ENCODE measurements at places on chromosomes 7 and 10. TPM values are rescaled to one million over a fixed set of nuclear protein-coding genes. Genes with fewer than 3 reads are reported as not detected.

DNA sequence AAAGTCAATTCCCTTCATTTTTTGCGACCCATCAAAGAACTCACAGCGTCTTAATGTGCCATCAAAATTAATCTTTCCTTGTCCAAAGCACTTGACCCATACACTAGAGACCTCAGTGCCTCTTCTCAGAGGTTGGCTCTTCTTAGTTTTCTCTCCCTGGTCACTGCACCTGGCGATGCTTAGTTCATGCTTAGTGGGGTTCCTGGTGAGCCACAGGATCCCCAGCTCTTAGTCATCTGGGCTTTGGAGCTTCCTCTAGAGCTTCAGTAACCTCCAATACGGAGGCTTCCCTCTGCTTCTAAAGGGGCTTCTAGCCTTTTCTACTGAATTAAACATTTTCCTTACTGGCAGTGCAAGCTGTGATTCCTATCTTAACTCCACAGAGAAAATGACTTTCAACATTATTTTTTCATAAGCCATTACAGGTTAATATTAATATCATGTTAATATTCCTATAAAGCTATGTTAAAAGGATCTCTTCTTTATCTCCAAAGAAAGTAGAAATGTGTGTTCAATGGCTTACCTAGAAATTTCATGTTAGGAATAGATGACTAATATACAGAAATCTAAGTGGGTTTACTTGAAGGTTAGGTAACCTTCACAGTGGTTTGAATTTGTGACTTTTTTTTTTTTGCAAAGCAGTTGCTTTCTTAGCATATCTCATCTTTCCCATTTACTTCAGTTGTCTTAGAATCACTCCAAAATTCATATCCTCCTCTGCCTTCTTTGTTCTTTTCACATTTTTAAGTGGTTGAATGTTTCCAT, 295.2 kb downstream of the CAMK1D start:
- DNase-seq: no peak

GRCh38 chr10:129660569-129660968, 193.5 kb downstream of the MGMT start:
- no peak for DNase-seq

DNA sequence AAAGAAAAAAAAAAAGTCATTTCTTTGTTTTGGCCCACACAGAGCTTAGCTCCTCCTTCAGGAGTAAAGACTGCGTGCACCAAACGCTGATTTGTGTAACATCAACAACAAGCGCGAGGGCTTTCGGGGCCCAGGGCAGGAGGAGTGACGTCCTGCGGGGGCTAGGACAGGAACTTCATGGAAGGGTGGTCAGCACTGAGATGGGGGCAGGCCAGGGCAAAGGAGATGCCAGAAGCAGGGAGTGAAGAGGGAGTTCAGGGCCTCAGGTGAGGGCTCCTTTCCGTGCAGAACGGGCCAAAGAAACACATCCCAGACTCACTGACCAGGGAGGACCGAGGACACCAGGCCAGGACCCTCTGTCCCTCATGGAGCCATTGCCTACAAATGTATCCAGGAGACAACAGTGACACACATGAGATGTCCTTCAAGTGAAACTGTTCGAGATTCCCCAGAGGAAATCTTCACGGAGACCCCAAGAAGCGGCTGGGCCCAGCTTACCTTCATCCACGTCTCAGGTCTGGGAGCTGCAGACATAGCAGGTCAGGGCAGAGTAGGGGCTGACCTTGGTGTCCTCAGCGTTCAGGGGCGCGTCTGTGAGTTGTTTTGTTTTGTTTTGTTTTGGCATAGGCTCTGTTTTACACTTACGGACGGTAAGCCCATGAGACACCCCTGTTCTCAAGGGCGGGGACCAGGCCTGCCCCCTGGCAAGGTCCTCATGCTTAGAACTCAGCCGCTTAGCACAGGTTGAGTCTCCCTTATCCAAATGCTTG, 30.4 kb upstream of the SHH start:
- DNase-seq: no peak

DNA sequence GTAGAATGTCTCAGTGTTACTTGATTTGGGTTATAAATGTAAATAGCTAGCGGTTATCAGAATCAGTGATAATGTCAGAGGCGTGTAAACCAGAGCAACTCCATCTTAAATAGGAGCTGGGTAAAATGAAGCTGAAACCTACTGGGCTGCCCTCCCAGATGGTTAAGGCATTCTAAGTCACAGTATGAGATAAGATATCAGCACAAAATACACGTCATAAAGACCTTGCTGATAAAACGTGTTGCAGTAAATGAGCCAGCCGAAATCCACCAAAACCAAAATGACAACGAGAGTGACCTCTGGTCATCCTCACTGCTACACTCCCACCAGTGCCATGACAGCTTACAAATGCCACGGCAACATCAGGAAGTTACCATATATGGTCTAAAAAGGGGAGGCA, 172.3 kb downstream of the CHRM2 start:
- no peak for DNase-seq

The CRHR2 gene
- not detected for total RNA-seq

The CUBN gene
- 0.30 TPM for total RNA-seq

DNA sequence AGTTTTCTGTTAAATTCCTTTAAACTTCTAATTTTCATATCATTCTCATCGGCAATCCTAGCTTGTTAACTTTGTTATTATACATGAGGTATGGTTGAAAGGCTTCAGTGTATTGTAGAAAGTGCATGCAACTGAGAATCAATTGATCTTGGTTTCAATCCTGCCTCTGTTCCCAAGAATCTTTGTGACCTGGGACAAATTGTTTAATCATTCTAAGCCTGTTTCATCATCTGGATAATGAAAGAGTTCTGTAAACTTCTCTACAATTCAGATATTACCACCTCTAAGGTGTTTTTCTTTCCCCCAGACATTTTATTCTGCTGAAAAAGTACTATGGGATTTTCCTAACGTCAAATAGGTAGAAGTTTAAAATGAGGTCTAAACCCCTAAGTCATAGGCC, 179.0 kb downstream of the RNLS start:
- no peak for DNase-seq

- DNase-seq: no peak
Measured at GRCh38 chr10:132946-133898, 2.0 kb upstream of the ZMYND11 start.

The TAS2R3 gene
- 1.5 TPM for total RNA-seq

GRCh38 chr10:60896810-60897209, 47.2 kb downstream of the RHOBTB1 start:
- DNase-seq: no peak

The C10orf71 gene
- not detected for total RNA-seq

DNA sequence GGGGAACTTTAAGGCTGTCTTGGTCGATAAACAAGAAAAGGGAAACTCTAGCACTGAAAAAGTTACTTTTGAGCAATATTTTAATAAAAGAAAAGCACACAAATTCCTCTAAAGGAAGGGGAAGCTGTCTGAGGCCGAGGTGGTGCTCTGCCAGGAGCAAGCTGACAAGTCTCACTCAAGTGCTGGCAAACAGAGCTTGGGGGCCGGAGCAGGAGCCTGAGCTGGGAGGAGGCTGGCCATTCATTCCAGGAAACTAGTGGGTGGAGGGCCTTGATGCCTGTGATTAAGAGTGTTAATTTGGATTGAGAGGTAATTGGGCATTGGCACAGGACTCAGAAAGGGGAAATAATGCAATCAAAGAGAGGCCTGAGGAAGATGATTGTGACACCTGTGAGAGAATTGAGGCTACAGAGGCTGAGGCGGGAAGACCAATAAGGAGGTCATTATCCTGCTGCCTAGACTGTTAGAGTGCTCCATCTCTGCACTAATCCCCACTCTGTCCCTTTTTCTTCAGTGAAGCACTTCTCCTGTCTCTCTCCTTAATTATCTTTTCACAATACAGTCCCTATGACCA, 154.9 kb upstream of the COL1A2 start:
- no peak for DNase-seq

DNA sequence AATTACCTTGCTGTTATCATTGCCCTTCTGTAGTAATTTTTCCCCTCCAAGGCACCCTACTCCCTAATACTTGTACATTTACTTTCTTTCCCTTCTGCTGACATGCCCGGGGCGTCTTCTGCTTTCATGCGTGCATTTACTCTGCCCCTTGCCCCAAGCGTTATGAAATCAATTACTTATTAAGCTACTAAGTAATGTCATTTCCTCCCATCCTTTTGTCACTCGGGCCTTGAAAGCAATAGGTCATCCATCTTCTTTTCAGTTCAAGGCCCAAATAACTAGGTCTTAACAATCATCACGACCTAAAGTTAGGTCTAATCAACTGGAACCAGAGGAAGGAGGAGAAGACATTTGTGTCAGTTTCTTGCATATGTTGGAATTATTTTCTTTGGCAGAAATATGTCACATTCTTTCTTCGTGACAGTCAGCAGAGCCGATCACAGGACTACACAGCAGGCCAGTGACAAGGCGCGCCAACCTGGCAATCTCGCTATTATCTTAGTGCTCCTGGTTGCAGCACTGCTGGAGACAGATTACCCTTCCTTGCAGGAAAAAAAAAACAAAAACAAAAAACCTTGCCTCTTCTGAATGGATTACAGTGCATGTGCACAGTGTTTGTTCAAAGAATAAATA, 179.2 kb downstream of the RELN start:
- no peak for DNase-seq

DNA sequence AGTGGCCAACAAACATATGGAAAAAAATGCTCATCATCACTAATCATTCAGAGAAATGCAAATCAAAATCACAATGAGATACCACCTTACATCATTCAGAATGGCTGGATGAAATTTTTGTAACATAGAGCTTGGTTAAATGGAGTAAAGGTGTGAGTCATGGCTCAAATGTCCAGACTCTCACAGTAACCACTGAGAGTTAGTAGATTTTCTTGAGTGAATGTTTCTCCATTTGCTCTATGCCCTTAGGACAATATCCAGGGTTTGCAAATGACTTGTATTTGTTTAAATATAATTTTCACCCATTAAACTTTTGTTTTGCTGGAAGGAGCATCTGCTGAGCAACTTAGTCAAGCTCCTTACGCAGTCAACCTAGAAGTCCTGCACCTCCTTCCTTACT, 967.2 kb downstream of the XPNPEP1 start:
- DNase-seq: no peak

The C7orf57 gene
- total RNA-seq: 0.11 TPM

DNA sequence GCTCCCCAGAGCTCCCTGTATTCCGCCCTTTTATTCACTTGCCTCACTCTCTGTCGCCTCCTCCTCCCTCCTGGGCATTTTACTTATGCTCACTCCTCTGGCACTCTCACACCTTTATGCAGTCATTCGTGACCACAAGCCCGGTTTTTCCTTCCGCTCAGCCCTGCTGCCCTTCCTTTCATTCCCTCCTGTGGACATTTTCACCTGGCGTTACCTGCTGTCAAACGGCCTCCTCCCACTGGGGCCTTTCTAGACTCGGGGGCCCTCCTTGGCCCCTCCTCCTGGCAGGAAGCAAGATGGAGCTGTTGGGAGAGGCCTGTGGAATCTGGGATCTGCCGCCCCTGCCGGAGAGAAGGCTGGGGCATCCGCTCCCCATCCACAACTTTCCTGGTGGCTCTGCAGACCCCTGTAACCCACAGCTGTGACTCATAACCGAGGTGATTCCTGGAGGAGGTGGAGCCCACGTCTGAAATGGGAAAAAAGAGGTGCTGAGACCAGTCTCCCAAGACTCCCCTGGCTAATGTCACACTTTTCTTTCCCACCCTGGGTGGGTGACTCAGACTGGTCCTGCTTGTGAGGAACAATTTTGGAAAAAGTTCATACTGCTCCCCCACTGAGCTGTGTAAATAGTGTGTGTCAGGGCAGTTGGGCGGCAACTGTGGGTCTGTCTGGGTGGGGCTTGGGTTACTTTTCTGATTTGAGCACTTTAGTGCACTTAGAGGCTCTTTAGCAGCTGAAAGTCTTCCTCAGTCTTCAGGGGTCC, 1.2 kb downstream of the VCL start:
- no peak for DNase-seq

The LBX1 gene
- total RNA-seq: not detected

GRCh38 chr7:147240468-147240867, 1123.9 kb downstream of the CNTNAP2 start:
- no peak for DNase-seq

DNA sequence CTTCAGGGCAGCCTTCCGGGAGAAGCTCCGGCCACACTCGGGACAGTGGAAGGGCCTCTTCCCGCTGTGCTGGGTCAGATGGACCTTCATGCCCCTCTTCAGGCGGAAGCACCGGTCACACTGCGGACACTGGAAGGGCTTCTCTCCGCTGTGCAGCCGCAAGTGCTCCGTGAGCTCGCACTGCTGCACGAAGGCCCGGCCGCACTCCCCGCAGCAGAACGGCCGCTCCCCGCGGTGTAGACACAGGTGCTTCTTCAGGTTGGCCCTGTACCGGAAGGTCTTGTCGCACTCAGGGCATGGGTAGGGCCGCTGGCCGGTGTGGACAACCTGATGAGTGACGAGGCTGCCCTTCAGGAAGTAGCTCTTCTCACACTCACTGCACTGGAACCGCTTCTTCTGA, 14.2 kb upstream of the ZNF786 start:
- DNase-seq: no peak

- no peak for DNase-seq
Measured at GRCh38 chr10:73653701-73654100, 2.1 kb downstream of the SYNPO2L start.

- no peak for DNase-seq
Measured at GRCh38 chr10:111200505-111201186, 123.8 kb downstream of the ADRA2A start.

GRCh38 chr7:106419455-106420182, 134.8 kb upstream of the NAMPT start:
- no peak for DNase-seq

The ATP5MK gene
- 476 TPM for total RNA-seq

The GIMAP6 gene
- 29.4 TPM for total RNA-seq

GRCh38 chr10:4074545-4075407, 289.8 kb upstream of the KLF6 start:
- no peak for DNase-seq

- no peak for DNase-seq
Measured at GRCh38 chr7:26284995-26285632, 6.5 kb upstream of the SNX10 start.

- DNase-seq: no peak
Measured at GRCh38 chr10:80392250-80392649, 16.1 kb upstream of the PRXL2A start.

- DNase-seq: no peak
Measured at GRCh38 chr10:28733647-28734046, 56.3 kb downstream of the BAMBI start.

- no peak for DNase-seq
Measured at GRCh38 chr7:132551886-132552285, 24.4 kb downstream of the PLXNA4 start.

- DNase-seq: no peak
Measured at GRCh38 chr7:90832726-90833125, 236.6 kb downstream of the CDK14 start.

- no peak for DNase-seq
Measured at GRCh38 chr10:437698-438490, 251.6 kb downstream of the DIP2C start.

- no peak for DNase-seq
Measured at GRCh38 chr10:60368875-60369546, 20.7 kb downstream of the ANK3 start.

- DNase-seq: no peak
Measured at GRCh38 chr7:10205696-10206095, 768.0 kb upstream of the PHF14 start.
